OCI-LY7 (cell line): ENCODE measurements at places on chromosomes 1 and 21.

GRCh38 chr1:23555270-23555985 is 3.9 kb downstream of the ID3 start:
- DNase-seq = peak; percentile 86

- DNase-seq = no peak
These were observed 11.7 kb downstream of the FAM151A start for GRCh38 chr1:54611621-54612020.

GRCh38 chr1:25909040-25909439 is 2.8 kb upstream of the STMN1 start:
- DNase-seq = no peak

DNA sequence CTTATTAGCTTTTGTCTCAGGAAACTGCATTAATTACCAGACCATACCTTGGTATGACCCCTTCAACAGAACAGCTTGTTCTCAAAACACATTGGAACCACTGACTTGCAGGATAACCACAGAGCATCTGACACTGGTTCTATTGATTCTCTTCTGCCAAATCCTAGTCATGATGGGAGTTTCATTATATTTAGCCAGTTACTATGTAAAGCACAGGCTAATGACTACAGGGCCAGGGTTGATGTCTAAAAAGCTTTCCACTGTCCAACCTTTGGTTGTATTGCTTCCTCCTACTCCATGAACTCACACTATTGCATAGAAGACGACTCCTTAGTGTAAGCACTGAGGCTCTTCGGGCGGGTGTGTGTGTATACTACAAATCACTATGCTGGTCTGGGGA is 3.8 kb downstream of the STMN1 start:
- DNase-seq = no peak

DNA sequence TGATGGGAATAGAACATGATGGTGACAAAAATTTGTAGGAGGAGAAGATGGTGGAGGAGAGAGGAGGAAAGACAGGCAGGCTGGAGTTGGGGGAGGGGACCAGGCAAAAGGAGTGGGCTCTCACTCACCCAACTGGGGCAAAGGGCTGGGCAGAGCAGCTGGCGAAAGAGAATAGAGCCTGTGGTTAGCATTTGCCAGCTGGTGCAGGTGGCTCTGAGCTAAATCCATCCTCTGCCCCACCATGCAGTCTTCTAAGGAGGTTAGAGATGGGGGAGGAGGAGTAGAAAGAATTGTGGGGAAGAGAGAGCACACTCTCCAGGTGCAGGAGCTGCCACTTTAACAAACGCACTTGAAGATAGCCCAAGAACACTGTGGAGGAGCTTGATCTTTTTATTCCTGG is 27.6 kb upstream of the SLAMF1 start:
- DNase-seq = peak; percentile 96

- no peak for DNase-seq
These were observed 89.6 kb downstream of the NRDC start for GRCh38 chr1:51788938-51789337.

DNA sequence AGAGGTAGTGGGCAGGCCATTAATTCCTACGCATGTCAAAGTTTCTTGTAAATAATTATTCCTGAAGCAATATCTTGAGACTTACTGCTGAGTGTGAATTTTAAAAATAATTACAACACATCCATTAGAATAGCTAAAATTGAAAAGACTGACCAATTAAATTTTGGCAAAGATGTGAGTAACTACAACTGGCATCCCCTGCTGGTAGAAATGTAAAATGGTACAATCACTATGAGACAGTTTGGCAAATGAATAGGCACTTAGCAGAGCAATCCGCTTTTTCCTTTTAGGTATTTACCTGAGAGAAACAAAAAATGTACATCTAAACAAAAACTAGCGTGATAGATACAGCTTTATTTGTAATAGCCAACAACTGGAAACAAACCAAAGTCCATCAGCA is 798.9 kb downstream of the BRINP3 start:
- DNase-seq = no peak

- DNase-seq = no peak
These were observed 13.2 kb upstream of the CEP350 start for GRCh38 chr1:179941454-179941853.
